ENCODE measurements at places on chromosomes 6 and 20.

- no peak for DNase-seq
These were observed 279.6 kb upstream of the JARID2 start for GRCh38 chr6:14966096-14966905.

GRCh38 chr6:25961619-25962148 is 918 bp upstream of the TRIM38 start:
- DNase-seq: no peak

DNA sequence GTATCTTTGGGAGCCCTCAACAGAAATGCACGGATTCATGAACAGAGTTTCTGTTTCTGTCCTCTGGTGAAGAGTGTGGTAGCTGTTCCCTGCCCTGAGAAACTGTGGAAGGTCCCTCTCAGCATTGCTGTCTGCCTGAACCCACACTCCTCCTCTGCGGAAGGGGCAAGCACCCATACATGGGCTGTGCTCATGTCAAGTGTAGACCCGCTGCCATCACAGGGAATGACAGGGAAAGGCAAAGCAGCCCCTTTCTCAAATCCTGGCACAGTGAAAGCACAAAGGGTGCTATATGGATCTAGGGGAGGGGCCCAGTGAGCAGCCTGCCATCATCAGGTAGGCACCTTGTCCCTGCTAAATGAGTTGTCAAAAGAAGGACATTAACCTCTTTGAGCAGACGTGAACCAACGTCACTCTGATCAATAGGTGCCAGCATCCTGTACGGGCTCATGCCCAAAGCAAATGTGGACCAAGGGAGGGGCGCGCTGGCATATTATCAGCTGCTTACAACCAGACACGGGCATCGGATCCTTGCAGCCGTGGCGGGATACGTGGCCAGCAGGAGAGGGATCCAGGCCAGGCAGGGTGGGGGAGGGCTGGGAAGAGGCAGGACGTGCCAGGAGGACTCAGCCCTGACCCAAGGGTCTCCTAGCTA is 231.2 kb upstream of the PMEPA1 start:
- DNase-seq: no peak

DNA sequence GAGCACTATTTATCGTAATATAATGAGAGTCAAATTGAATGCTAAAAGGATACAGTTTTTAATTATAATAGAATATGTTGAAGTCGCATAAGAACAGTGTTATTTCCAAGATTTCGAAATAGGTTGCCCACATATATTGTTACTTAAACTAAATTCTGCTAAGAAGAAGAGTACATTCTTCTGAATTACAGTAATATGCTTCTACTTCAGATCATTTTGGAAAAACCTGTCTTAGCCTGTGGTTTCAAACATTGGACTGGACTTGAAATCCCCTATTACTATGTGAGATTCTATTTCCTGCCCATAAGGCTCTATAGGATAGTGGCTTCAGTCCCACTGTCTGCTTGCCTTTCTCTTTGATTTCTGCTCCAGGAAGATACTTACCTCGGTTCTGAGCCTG is 137.2 kb downstream of the B3GAT2 start:
- no peak for DNase-seq

DNA sequence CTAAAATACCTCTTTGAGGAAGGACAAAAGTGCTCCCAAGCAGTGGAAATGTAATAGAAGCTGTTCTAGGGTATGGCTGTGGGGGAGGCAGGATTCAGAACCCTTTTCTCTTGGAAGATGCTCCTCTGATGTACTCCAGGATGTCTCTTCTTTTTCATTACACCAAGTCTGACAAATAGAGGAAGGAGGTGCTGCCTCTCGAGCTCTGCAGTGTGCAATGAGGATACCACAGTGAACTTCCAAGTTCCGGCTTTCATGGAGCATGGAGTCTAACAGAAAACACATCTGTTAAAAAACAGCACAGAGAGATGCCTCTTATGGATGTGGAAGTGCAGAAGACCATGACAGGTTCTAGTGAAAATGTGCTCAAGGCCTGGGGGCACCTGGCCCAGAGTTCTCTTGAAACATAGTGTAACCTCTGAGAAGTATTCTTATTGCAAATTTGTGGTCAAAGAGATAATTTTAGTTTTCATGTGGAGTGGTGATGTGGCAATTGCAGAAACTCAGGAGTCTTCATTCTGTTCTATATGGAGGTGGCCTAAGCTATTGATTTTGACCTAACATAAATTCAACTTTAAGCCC is 362.0 kb upstream of the CITED2 start:
- DNase-seq: no peak
